NB4 (cell line): ENCODE measurements at places on chromosomes 7 and 10.
A peak's percentile ranks its signal among the peaks of the same experiment; 100 is the strongest.

- no peak for DNase-seq
Observed at GRCh38 chr10:111211706-111212105, 134.9 kb downstream of the ADRA2A start.

- peak; percentile 50 for DNase-seq
Observed at GRCh38 chr7:44045226-44046014, 918 bp downstream of the DBNL start.

GRCh38 chr10:61795551-61795950 lies 105.9 kb upstream of the ARID5B start:
- DNase-seq, result peak; percentile 14

- no peak for DNase-seq
Observed at GRCh38 chr10:118565301-118566075, 30.0 kb downstream of the PRLHR start.

- peak; percentile 11 for DNase-seq
Observed at GRCh38 chr10:27744802-27745731, 552 bp downstream of the MKX start.

DNA sequence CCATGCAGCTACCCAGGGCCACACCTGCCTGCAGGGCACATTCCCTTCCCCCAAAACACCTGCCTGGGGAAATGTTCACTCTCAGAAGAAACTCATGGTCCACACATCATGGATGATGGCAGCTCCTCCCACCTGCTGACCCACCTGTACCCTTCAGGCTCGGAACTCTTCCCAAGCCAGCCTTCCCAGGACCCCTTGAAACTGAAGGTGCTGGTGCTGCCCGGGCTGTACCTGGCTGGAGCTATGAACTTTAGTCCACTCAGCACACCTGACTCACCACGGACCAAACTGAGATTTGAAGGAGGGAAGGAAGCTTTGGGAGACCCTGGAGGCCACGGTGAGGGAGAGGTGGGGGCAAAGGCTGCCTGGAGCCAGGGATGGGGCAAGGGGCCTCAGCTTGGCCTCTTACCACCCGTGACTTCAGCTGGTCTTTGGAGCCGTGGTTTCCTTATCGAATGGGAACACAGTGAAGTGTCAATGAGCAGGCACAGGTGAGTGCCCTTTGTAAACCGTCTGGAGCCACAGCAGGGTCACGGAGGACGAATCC lies 30.1 kb upstream of the INPP5A start:
- DNase-seq, result no peak

GRCh38 chr7:102024769-102025391 lies 207.5 kb downstream of the CUX1 start:
- peak; percentile 54 for DNase-seq

DNA sequence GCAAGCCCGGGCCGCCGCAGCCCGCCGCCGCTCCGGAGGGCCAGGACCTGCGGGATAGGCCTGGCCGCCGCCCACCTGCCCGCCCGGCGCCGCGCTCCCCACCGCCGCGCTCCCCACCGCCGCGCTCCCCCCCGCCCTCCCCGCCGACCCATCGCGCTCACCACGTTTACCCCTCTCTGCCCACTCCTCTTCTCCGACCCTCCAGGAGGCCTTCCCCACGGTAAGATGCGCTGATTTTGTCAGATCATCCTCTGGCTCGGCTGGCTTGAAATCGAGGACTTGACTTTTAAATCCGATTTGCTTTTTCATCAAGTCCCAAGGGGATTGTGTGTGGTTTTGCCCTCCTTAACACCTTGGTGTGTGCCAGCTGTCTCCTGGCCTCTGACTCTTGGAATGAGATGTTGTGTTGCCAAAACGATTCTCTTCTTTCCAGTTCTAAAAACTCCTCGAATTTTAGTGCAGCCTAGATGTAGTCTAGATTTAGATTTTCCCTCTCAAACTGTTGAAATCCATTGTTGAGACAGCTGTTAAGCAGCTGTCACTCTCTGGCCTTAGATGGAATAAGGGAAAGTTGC lies 738 bp downstream of the POM121 start:
- peak; percentile 56 for DNase-seq

DNA sequence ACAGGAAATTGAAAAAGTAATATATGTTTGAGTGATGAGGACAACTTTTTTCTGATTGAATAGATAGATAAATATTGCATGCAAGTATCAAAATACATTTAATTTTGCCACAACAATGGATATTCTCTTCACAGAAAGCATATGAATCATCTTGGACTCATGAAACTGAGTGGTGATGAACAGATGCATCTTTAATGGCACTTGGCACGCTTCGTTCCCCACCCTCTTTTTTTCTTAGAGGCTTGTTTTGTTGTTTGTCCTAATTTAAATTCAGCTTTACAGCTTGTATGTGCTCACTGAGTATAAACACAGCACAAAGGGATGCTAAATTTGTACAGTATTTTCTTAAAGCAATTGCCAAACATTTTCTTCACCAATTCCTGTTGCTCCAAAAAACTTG lies 145.0 kb upstream of the YAE1 start:
- no peak for DNase-seq

DNA sequence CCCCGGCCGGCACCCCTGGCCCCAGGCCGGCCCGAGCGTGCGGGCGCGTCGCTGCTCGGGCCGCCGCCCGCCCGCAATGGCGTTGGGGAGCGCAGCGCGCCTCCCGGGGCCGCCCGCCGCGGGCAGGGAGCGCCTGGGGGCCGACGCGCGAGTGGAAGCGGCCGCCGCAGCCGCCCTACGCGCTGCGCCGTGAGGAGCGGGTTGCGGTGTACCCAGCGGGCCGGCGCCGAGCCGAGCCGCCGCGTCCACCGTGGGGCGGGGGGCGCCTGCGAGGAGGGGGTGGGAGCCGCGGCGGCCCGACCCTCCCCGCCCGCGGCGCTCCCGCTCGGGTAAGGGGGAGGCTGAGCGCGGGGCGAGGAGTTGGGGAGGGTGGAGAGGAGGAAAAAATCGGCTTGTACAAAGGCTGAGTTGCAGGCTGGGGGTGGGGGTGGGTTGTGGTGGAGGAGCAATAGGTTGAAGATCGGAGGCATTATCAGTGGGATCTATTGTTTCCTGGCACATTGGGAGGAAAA lies 473 bp downstream of the PPP1R9A start:
- no peak for DNase-seq

DNA sequence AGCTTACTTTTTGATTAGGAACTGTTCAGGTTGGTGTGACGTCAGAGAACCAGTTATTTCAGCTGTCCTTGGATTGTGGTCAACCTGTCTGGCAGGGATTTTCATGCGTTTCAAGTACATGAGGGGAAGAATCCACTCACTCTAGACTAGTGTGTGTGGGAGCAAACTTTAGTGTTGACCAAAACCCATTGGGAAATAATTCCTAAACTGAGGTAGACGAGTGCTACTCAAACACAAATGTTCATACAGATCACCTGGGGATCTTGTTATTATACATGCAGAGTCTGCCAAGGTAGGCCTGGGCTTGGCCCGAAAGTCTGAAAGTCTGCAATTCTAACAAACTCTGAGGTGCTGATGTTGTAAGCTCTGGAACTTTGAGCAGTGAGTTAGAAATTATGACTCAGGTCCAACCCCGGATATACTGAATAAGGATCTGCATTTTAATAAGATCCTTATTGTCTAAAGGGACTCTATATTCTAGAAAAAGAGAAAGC lies 111.1 kb upstream of the CREB5 start:
- DNase-seq, result no peak

GRCh38 chr7:7527047-7527446 lies 8.6 kb downstream of the COL28A1 start:
- no peak for DNase-seq
